ENCODE measurements at places on chromosomes 6 and 20. TPM values are rescaled to one million over a fixed set of nuclear protein-coding genes. Genes with fewer than 3 reads are reported as not detected.
A peak's percentile ranks its signal among the peaks of the same experiment; 100 is the strongest.

DNA sequence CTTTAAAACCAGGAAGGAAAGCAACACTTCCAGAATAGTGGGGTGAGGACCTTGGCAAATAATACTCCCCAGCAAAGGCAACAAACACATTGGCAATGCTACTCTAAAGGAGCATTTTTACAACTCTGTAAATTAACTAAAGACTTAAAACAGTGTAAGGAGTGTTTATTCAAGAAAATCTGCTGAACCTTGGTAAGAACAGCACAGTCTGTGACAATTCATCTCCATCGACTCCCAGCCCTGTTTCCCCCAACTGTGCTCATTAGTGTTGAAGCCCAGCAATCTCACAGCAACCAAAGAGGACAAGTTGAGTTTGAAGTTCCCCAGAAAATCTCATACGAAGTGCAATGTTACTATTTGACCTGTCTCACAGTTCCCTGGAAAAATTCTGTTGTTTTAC lies 884.9 kb downstream of the C6orf118 start:
- no peak for DNase-seq

DNA sequence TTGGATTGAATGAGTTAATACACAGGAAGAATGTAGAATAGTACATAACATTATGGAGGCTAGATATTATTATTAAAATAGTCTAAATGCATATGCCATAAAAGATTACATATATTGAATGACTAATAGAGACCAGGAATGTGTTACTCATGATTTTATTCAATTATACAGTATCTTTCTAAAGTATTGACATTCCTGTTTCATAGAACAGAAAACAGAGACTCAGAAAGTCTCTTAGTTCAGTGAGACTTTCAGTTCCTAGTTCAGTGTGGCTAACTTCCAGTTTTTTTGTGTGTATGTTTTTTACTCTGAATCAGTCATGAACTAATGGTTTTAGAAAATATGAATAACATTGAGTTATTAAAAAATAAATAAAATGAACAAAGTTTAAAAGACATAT lies 34.6 kb upstream of the TMEM244 start:
- no peak for DNase-seq

GRCh38 chr20:12987261-12987660 lies 21.5 kb upstream of the SPTLC3 start:
- no peak for DNase-seq

SDCBP2 gene
- total RNA-seq: 2.1 TPM

- peak; percentile 21 for DNase-seq
Measured at GRCh38 chr20:20568604-20569205, 143.7 kb downstream of the RALGAPA2 start.

Measured in thymus (tissue), 14 donors.